ENCODE measurements at places on chromosomes 12 and 14.

DNA sequence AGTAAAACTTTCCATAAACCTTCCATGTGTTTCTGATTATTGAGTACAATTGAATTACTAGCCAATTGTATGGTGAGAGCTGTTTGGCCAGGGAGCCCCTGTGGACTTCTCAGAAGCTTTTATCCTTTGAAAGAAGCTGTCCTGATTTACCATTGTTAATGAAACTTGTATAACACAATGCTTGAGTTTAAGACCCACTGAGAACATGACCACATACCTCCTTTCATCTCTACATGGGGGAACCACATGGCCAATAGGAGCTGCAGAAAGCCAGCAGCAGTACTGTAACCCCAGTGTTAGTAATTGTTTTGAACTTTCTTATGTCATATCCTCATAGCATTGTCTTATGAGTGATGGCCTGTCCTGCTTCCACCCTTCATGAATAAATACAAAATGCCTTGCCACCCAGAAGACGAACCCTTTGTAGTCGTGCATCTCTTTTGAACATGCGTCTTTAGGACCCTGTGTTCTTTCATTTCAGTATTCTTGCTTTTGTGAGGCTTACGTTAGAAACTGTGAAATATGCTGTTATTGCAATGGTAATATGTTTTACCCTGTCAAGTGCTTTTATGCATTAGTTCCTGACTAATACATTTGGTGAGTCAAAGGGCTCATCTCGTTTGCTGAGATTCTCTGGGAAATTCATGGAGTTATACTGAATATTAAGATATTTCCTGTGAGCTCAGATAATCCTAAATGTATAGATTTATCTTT is 815.7 kb downstream of the NRXN3 start:
- DNase-seq: no peak

DNA sequence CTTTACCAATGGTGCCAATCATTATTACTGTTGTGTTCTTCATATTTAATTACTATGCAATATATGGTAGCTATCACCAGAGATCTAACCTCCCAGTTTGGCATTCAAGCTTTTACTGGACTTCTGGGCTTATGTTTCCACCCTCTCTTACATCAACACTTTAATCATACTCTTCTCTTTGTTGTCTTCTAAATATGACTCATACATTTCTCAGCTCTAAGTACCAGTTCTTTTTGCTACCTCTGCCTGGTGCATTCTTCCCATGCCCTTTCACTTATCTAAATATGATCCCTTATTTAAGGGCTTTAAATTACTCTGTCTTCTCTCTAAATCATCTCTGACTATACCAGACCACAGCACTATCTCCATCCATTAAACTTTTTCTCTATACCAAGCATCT is 246.1 kb upstream of the CCDC196 start:
- DNase-seq: no peak

- DNase-seq: no peak
Observed at GRCh38 chr14:87461704-87462103, 531.3 kb downstream of the GALC start.

DNA sequence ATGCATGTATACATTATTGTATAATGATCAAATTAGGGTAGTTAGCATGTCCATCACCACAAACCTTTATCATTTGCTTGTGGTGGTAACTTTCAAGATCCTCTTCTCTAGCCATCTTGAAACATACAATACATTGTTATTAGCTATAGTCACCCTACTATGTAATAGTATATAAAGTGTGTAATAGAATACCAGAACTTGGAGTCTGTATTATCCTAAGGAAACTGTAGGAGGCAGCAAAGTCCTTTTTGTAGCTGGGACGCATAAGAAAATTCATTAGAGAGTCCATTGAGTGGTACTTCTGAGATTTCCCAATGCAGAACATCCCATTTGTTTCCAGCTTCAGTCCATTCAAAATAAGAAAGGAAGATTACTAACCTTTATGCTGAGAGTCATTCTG is 325.9 kb upstream of the LRFN5 start:
- DNase-seq: no peak

DNA sequence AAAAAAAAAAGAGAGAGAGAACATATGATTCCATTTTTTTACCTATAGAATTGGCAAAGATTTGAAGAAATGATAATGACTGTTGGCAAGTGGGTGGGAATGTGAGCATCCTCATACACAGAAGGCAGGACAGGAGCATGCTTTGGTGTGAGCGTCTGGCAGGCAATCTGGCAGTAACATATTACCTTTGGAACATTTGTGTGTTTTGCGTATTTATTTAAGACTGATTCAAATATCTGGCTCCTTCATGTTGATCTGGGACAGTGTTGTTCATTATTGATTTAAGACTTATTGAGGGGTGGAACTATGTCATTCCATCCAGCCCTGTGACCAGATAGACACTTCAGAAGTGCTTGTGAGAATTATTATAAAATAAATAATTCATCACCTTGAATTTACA is 53.1 kb downstream of the PPP1R36 start:
- DNase-seq: no peak

DNA sequence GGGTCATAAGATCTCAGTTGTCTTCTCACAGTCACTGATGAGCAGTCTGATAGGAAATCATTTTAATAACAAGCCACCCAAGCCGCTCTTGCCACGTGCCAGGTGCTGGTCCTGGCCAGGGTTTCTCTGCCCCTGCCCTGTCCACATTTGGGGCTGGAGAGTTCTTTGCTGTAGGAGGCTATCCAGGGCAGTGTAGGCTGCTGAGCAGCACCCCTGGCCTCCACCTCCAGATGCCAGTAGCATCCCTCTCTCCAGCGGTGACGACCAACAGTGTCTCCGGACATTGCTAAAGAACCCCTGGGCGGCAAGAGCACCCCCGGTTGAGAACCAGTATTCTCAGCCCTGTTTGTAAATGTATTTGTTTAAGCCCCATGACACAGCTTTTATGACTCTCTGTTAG is 243.7 kb downstream of the GLT1D1 start:
- no peak for DNase-seq

DNA sequence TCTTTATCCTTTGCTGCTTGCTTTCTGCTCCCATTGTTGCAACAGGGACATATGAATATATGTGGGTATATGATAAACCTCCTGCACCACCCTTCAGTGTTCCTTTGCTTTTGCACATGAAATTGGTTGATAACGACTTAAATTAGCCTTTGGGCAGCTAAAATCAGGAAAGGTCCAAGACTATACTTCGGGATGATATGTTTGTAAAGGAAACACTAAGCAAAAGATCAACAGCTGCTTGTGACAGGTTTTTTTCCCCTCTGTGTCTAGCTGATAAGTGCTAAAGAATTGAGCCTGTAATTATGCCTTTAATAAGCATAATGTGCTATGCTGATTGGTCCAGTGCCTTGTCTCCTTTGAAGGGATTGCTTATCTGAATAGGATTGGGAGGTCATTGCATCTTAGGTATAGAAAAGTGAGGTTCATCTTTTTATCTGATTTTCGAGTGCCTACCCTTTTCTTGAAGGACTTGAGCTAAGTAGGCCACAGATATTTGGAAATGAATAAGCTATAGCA is 59.4 kb downstream of the PPHLN1 start:
- no peak for DNase-seq

DNA sequence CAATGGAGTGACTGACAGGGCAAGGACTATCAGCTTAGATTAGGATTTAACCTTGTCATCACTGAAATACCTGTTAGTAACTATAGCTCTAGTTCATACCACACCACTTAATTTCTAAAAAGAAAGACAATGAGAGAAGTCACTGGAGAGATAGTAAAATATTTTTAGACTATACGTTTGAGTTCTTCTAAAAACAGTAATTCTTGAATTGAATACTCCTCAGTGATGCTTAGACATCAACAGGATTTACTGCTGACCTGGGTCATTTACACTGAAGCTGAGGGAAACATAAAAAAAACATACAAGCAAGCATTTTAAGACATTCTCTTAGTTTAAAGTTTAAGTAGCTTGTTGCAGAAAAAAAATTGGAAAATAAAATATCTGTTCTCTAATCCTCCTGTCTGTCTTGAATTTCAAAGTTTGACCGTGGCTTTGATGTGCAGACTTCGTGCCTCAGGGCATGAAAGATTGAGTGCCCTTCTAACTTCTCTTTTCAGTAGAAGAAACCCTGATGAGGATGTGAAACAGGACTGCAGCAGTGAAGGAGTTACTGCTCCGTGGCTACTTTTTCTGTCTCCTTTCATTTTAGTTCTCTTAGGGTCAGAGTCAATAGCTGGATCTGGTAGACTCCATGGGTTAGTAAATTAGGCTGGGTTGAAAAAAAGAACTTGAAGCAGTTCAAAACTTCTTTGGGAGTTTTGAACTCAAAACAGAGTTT is 172.2 kb downstream of the PTPRO start:
- no peak for DNase-seq

- no peak for DNase-seq
Observed at GRCh38 chr12:101414533-101415119, 7.1 kb upstream of the ARL1 start.

GRCh38 chr14:76793956-76794355 is 18.7 kb downstream of the ANGEL1 start:
- DNase-seq: no peak

DNA sequence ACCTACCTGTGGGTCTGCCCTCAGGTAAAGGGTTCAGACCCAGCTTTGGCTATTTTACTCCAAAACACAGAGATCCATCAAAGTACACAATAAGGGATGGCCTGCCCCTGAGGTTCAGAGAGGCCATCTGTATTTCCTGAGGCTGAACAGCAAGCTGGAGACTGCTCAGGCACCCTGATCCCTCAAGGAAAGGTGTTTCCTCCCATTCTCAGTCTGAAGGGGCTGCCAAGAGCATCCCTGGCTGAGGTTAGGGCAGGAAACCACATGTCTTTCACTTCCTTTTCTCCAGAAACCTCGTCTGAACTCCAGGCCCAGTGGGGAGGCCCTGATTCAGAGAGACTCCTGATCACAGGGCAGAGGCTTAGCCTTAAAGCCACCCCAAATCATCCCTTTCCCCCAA is 1.5 kb downstream of the RILPL1 start:
- no peak for DNase-seq

DNA sequence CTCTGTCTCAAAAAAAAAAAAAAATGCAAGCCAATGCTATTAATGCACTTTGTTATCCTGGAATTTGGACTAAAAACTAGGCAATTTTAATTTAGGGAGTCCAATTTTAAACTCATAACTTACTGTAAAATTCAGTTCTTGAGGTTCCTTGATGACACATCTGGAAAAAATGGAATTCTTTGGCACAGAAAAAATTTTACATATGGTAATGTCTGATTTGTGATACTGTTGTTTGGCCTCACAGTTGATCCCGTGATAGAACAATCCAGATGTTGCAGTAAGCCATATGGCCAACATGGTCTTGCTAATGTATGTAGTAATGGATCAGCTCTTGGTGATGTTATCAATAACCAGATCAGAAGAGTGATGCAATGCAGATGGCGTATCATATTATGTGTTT is 1089.8 kb downstream of the FLRT2 start:
- no peak for DNase-seq

GRCh38 chr12:49375406-49375805 is 8.1 kb downstream of the SPATS2 start:
- DNase-seq: no peak

DNA sequence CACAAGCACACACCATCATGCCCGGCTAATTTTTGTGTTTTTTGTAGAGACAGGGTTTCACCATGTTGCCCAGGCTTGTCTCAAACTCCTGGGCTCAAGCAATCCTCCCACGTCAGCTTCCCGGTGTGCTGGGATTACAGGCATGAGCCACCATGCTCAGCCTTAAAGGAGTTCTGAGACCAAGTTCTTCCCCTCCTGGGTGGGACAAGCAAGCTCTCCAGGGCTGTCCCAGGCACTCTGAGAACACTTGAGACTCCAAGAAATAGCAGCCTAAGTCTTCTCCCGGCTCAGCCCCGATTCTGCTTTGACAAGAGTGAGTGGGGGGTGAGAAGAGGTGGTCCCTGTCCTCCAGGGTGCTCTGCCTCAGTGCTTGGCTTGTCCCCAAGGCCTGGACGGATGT is 86.4 kb downstream of the STAB2 start:
- no peak for DNase-seq

DNA sequence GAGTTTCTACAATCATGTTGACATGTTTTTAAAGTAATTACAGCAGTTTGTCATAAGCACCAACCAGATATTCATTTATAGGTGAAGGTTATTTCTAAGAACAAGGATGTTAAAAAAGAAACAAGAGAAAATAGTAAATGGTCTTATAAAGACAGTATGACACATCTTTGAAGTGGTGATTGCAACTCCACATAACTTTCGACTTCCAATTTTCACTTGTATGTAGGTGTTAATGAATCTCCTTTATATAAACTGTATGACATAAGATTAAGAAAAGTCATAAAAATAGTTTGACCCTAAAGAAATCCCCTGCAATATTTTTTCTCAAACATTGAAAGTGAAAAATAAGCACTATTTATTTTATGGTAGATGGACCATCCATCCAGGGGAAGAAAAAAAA is 144.8 kb upstream of the PTPRQ start:
- DNase-seq: no peak

- no peak for DNase-seq
Observed at GRCh38 chr12:85657836-85658630, 178.2 kb downstream of the RASSF9 start.

DNA sequence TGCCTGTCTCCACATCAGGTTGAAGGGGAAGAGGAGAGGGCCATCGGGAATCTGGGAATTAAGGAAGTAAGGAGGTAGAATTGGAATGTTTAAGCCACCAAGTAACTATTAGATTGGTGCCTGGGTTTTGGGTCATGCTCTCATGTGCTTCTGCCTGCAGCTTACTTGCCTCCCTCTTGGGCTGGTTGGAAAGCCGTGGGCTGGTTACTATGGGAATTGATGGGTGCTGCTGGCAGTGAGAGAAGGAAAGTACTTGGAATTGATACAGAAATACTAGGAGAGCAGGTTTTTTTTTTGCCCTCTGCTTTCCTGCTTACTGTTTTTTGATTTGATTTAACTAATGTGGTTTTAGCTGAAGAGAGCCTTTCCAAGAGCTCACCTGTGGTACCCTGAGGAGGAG is 493.5 kb upstream of the RGS6 start:
- DNase-seq: no peak

- DNase-seq: peak; percentile 39
Observed at GRCh38 chr12:94262228-94263010, 114.0 kb downstream of the PLXNC1 start.

- no peak for DNase-seq
Observed at GRCh38 chr14:91866061-91866460, 1.3 kb downstream of the TC2N start.

GRCh38 chr12:83199069-83199468 is 512.4 kb downstream of the TMTC2 start:
- DNase-seq: no peak

GRCh38 chr12:39426636-39427240 is 16.2 kb downstream of the KIF21A start:
- DNase-seq: no peak

Measured in stimulated activated CD4-positive, alpha-beta T cell treated with anti-CD3 and anti-CD28 coated beads, TNF-alpha, amount 100 ng/mL, for 48 hours (primary cell).